ENCODE measurements at places on chromosomes 2 and 18.

DNA sequence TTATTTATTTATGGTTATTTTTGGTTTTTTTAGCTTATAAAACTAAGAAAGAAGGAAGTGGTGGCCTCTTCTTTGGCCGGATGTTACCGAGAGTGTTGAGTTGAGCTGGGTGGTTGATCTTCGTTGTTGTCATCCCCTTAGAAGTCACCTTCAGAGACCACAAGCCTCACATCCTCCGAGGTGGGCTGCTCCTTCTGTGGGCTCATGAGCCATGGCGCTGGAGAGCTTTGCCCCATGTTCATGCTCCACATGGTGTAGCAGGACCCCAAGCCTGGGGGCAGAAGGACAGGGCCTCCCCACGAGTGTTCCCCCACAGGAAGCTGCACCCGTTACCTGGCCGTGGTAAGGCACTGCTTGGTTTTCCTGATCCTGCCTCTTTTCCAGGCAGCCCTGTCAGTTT, 23.4 kb downstream of the SNTG2 start:
- no peak for DNase-seq

- DNase-seq, result no peak
Measured at GRCh38 chr18:67408240-67408639, 108.3 kb downstream of the DSEL start.

GRCh38 chr2:230830428-230830827, 34.3 kb upstream of the ITM2C start:
- DNase-seq, result no peak

DNA sequence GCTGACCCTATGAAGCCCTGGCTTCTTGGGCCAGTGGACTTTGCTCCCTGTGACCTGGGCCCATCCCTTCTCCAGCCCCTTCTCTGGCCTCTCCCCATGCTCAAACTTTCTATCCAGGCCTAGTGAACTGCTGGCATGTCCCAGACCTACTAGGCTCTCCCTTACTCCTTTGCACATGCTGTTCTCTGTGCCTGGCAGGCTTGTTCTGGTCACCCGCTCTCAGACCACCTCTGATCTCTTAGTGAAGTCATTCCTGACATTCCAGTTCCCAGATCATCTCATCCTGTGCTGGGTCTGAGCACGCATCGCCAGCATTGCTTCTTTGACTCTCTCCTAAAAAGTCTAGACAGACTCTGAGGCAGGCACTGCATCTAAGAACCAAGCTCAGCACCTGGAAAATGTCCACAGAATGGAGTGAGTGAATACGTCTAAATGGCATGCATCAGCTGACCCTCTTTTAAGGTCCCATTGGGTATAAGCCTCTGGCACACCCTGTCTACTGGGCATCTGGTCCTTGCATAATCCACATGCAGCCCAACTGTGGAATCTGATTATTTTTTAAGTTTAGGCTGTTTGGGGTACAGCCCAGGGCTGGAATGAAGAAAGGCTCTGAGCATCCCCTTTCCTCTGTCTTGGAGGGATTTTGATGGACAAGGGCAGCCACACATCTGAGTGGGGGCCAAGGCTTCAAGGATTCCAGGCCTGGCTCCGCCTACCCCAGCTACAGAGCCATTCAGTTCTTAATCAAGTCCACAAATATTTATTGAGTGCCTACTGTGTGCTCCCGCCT, 130.6 kb upstream of the HAAO start:
- DNase-seq, result peak; percentile 88

DNA sequence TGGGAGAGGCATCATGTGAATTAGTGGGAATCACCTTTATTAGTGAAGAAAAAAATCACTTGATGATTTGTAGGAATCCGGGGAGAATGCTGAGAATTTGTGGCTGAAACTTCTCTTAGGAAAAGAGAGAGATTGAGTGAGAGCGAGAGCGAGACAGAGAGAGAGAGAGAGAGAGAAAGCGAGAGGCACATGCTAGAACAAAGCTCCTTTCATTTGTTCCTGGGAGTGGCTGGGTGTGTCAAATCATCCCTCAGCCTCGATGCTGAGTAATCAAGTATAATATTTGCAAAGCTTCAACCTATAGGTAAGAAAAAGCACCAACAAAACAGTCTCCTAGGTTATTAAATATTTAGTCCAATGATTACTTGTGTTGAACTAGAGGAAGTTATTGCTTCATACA, 4.4 kb upstream of the SERPINB5 start:
- DNase-seq, result no peak

DNA sequence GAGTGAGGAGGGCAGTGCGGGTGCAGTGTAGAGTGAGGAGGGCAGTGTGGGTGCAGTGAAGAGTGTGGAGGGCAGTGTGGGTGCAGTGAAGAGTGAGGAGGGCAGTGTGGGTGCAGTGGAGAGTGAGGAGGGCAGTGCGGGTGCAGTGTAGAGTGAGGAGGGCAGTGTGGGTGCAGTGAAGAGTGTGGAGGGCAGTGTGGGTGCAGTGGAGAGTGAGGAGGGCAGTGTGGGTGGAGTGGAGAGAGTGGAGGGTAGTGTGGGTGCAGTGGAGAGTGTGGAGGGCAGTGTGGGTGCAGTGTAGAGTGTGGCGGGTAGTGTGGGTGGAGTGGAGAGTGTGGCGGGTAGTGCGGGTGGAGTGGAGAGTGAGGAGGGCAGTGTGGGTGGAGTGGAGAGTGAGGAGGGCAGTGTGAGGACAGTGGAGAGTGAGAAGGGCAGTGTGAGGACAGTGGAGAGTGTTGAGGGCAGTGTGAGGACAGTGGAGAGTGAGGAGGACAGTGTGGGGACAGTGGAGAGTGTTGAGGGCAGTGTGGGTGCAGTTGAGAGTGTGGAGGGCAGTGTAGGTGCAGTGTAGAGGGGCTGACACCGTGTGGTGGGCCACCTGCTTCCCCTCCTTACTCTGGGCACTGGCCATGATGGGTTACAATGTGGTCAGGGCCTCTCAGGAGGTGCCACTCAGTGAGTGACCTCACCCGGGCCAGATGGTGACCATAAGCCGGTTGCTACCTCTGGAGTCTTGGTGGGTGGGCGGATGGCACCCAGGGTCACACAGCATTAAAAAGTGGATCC, 28.5 kb downstream of the INPP4A start:
- no peak for DNase-seq

DNA sequence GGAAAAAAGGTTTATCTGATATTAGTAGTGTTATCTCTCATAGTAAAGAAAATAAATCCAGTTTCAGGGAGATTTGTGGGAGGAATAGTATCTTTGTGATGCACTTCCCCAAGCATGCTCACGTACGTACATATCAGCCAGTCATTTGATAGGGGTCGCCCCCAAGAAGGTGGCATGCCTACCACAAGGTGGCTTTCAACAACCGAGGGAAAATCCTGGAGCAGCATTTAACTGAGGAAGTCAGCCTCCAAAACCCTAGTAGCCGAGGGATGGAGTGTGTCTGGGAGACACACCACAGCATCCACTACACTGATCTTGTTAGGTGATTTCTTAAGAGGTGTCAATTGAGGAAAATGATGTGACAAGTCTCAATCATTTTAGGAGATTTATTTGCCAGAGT, 623.9 kb downstream of the NYAP2 start:
- DNase-seq, result no peak

DNA sequence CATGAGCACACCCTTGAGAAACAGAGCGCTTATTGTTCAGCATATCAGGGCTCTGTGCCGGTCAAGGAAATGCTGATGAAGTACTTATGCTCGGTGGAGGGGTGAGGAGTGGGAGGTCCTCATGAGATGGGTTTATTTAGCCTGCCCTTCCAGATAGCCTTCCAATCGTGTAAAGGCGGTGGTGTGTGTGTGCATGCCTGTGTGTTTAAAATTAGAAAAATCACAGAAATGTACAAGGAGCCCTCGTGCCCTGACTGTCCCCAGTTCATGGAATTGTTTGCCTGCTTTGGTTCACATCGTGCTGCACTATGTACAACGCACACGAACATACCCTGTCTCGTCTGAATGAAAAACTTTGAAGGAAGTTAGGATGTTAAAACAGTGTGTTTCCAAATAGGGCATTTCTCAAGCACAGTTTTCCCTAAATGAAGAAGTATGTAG, 158.6 kb downstream of the AQP4 start:
- no peak for DNase-seq

GRCh38 chr2:138415985-138416384, 85.6 kb upstream of the SPOPL start:
- no peak for DNase-seq

DNA sequence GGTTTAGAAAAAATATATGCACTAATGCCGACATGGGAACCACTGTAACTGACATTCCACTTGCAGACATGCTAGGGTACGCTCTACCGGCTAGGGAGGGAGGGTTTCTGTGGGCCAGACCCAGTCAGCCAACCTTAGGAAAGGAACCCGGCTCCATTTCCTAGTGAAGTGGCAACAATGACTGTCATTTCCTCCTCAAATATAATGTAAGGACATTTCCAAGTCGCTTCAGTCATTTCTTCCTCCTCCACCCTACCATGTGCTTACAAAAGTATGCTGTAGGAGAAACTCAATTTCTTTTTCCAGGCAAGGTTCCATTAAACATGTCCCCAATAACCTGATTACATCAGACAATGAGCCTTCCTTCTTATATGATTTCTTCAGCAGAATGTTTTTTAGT, 64.3 kb upstream of the PSMD14 start:
- DNase-seq, result no peak

DNA sequence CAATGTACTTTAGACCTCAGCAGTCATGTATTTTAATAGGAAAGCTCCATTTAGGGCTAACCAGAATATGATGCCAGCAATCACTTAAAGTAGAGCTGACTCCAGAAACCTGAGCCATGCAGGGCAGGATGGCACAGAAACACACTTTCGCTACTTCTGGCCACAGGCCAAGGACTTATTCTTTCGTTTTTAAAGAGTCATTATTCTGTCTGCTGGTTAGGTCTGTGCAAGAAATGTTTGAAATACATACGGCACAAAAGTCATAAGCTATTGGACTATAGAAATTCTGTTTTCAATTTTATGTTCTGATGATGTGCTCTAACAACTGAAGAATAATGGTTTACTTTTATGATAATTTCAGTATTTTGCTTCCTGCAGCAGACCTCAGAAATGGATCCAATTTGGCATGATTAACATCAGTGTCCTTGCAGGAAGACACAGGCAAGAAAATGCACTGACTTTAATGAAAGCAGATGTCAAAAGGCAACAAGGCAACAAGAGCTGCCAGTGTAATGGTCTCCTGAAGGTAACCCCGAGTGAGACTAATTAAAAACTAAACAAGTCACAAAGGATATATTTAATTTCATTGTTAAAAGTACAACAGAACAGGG, 114.4 kb upstream of the CHRNA1 start:
- peak; percentile 60 for DNase-seq

GRCh38 chr2:239146011-239146641, 254.7 kb downstream of the HDAC4 start:
- no peak for DNase-seq

DNA sequence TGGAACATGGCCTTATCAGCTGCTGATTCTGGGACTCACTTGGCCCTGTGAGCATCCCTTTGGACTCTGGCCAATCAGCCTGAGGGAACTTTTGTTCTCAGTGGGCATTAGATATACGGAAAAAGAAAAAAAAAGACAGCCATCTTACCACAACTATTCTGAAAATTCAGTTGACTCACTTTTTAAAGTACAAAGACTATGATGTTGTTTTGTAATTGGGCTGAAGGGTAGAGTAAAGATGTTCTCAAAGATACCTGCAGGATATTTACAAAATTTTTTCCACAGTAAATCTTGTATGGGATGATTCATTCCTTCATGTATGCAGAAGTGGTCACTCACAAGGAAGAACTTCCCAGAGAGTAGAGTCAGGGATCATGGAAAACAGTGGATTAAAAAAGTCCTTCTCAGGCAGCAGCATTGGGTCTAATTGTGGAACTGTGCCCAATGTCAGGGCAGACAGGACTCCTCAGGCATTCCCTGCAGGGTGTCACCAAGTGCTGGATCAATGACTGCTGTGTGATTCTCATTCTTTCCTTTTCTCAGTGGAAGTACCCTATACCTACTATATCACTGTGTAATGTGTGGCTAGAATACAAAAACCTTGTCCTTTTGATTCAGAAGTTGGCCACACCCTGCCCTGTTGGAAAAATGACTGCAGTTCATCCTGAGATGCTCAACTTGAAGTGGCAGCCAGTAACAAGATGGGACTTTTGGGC, 35.4 kb downstream of the SULT1C4 start:
- DNase-seq, result peak; percentile 86
